ENCODE measurements at places on chromosomes 11 and 22. TPM values are rescaled to one million over a fixed set of nuclear protein-coding genes. Genes with fewer than 3 reads are reported as not detected.

- no peak for DNase-seq
Observed at GRCh38 chr11:61172888-61173287, 11.7 kb upstream of the VPS37C start.

- no peak for DNase-seq
Observed at GRCh38 chr11:126398296-126398695, 42.8 kb downstream of the ST3GAL4 start.

GRCh38 chr22:35506259-35506570 is 34.4 kb upstream of the RASD2 start:
- DNase-seq: peak; percentile 27

DNA sequence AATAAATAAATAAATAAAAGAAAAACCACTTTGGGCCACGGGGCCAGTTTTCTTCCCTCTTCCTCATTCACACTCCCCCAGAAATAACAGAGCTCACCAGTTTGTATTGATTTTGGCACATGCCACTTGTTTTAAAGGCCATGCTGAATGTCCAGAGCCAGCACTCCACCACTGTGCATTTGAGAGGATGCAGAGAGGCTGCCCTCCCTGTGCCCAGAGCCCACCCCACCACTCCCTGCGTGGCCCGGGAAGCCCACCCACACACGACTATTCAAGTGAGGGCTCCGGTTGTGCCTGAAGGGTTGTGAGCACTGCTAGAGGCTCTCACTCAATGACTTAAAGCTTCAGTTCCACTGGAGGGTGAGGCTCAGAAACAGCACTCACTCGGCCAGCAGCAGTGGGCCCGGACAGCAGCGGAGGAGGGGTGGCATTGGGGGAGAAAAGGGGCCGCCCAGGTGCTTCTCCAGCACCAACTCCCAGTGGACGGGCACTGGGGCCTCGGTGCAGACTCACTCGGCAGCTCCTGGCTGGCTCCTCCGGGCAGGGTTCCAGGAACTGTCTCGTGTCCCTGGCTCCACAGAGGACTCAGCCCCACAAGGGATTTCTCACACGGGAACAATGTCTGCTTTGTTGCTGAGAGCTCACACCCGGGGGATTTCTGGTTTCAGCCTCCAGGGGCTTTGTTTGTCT is 112.7 kb downstream of the SHANK2 start:
- DNase-seq: peak; percentile 44

DNA sequence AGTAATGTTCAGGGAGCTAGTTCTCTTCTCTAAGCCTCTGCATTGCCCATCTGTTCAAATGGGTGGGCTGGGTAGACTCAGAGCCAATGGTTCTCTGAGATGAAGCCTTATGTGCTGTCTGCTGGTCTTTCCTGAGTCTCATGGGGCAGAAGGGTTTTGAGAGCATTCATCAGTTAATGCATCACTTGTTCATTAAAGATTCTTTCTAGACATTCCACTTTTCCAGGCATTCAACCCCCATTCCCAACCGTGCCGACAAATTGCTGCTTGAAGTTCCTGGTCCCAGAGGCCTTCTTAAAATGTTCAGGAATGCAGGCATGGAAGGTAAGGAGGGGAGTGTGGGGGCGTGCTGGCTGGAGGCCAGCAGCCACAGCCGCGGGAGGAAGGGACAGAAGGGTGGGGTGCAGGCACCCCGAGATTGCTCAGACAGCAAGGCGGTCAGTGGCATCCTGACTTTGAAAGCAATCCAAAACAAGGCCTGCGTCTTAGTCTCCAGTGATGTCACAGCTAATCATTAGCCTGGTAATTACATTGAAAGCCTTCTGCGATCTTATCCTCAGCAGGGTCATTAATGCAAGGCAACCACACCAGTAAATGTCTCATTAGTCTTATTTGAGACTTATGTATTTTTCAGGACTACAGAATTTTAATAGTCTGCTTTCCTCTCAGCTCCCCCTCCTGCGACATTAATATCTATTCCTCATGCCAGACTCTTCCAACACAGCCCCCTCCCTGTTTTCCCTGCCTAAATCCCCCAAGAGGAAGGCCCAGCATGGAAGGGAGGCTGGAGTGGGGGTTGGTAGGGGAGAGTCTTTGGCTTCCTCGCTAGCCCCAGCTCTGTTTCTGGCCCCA is 328.8 kb downstream of the MIAT start:
- no peak for DNase-seq

DNA sequence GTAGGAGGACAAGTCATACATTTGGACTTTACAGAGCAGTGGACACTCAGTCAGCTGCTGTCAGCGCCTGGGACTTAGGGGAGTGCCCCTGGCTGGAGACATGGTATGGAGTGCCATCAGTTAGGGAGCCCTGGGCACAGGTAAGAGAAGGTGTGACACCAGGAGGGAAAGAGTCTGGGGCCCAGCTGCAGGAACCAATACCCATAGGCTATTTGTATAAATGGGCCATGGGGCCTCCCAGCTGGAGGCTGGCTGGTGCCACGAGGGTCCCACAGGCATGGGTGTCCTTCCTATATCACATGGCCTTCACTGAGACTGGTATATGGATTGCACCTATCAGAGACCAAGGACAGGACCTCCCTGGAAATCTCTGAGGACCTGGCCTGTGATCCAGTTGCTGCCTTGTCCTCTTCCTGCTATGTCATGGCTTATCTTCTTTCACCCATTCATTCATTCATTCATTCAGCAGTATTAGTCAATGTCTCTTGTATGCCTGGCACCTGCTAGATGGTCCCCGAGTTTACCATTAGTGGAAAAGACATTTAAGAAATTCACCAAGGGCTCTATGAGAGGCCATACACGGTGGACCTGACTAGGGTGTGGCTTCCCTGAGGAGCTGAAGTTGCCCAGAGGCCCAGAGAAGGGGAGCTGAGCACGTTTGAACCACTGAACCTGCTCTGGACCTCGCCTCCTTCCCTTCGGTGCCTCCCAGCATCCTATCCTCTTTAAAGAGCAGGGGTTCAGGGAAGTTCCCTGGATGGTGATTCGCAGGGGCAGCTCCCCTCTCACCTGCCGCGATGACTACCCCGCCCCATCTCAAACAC is 850 bp upstream of the MIF start:
- DNase-seq: peak; percentile 20

GRCh38 chr11:107675902-107676301 is 36.0 kb downstream of the SLN start:
- DNase-seq: no peak

DNA sequence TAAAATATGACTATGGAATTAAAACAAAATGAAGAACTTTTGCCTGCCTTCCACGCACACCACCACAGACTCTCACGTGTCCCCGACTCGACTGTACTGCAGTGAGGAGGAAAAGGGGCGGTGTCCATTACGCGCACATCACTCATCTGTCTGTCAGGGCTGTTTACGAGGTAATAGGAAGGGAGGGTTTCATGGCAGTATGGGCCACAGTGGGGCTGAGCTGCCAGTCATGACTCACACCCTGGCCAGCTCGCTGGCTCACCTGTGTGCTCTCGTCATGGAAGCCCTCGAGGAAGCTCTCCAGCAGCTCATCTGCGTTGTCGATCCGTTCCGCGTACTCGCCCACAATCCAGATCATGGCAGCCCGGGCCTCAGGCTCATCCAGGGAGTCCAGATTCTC is 33.5 kb upstream of the RASL10A start:
- DNase-seq: no peak

DNA sequence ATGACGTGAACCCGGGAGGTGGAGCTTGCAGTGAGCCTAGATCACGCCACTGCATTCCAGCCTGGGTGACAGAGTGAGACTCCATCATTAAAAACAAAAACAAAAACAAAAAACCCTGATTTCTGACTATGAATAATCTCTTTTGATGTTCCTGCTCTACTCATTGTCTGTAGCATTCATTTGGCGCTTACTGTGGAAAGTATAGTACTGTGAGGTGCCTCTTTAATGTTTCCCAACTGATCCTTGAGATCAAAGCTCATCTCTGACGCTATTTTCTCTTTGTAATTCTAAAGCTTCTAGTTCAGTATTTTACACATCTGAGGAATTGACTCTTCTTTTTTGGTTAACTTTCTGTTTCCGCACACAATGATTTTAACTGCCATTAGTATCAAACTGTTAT is 60.0 kb downstream of the GRK3 start:
- no peak for DNase-seq

Gene TUG1
- 68.5 TPM for total RNA-seq

DNA sequence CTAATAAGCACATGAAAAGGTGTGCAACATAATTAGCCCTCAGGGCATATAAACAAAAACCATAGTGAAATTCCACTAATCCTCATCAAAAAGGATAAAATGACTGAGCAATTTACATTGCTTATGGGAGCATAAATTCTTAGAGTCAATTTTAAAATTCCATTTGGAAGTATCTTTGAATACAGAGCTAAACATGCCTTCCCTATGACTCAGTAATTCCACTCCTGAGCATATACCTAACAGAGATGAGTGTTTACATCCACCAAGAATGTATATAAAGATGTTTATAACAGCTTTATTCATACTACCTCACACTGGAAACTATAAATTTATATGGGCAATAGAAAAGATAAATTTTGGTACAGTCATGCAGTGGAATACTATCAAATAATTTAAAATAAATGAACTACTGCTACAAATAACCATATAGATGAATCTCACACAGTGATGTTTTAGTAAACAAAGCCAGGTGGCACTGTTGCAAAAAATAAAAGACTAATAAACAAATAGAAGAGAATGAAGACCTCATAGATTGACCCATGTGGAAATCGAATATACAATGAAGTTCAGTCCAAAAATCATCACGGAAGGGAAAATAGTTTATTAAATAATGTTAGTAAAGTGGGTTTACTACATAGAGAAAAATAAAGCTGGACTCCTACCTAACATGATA is 8.2 kb upstream of the OR2D2 start:
- peak; percentile 6 for DNase-seq

DNA sequence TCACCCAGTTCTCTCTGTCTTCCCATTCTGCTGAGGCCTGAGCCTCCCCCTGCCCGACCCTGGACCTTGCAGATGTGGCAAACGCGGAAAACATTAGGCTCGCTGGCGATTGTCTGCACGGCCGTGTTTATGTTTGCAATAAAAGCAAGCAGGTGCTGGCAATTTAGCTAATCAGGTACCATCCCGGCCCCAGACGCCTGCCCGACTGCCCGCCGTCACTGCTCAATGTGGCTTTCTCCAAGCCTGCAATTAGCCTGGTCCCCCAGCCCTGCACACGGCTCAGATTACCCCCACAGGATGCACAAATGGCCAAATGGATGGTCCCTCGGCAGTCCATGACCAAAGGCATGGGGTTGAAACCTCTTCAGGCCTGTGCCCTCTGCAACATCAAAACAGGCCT is 259.7 kb downstream of the MN1 start:
- DNase-seq: no peak

Gene HOATZ
- total RNA-seq: not detected

Gene TRIM49D1
- not detected for total RNA-seq

- DNase-seq: no peak
Observed at GRCh38 chr11:17230867-17231851, 23.4 kb upstream of the PIK3C2A start.

DNA sequence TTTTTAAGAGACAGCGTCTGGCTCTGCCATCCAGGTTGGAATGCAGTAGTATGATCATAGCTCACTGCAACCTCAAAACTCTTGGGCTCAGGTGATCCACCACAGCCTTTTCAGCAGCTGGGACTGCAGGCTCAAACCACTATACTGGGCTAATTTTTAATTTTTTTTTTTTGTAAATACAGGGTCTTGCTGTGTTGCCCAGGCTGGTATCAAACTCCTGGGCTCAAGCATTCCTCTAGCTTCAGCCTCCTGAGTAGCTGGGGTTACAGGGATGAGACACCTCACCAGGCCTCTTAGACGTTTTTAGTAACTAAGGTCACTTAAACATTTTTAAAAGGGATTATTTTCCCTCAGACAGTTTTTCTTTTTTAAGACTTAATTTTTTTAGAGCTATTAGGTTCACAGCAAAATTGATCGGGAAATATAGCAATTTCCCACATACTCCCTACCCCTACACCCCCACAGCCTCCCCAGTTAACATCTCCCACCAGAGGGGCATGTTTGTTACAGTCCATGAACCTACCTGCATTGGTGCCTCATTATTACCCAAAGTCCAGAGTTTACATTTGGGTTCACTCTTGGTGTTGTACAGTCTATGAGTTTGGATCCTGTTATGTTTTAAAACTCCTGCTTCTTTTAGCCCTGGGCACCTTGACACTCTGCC is 3.9 kb downstream of the BCR start:
- no peak for DNase-seq

DNA sequence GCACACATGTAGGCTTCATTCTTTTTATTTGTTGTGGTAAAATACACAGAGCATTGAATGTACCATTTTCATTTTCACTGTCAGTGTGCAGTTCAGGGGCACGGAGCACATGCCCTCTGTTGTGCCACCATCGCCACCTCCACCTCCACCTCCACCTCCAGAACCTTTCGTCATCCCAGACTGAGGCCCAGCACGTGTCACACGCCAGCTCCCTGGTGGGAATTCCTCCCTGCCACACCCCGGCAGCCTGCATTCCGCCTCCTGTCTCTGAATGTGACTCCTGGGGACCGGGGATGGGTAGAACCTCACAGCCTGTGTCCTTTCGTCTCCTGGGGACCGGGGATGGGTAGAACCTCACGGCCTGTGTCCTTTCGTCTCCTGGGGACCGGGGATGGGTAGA is 10.9 kb downstream of the GRAMD4 start:
- DNase-seq: no peak

DNA sequence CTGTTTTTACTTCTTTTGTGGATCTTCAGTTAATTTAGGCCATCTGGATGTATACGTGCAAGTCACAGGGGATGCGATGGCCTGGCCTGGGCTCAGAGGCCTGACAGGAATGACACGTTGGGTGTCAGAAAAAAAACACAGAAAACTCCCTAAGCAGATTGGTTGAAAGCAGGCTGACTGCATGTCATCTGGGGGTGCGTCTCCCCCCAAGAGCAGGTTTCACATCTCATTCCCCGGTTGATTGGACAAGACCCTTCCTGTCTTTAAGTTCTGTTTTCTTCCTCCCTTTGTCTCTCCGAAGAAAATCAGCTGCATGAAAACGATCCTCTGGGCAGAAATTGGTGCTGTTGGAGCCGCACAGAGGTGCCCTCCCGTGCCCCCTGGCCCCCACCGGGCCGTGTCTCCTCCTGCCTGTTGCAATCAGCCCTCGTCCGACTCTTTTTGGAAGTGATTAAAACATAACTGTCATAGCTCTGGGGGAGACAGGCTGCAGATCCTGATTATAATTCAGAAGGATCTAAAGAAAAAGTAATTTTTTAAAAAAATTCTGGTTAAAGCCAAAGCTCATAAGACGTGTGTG is 71.8 kb upstream of the PARVG start:
- peak; percentile 58 for DNase-seq

Gene TNNT3
- not detected for total RNA-seq

Gene TREH
- total RNA-seq: not detected

Data from GM23248 (cell line).